ENCODE measurements at places on chromosomes 5 and 9.
A peak's percentile ranks its signal among the peaks of the same experiment; 100 is the strongest.

DNA sequence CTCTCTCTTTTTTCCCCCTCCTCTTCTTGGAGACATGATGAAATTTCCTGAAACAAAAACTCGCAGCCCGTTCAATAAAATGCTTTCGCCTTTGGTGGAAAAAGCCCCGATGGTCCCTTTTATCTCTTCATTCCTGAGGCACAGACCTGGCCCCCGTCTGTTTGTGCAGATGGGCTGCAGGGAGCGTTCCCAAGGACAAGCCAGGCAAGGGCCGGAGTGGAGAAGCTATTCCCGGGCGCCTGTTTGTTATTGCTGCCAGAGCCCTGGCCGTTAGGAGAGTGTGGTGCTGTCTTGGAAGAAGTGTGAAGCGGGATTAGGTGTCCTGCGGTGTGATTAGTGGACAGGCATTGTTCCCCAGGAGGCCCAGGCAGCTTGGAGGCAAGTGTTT is 71.9 kb downstream of the SMIM23 start:
- no peak for DNase-seq

- DNase-seq, result peak; percentile 27
These were observed 159.8 kb upstream of the KLF9 start for GRCh38 chr9:70574151-70574837.

DNA sequence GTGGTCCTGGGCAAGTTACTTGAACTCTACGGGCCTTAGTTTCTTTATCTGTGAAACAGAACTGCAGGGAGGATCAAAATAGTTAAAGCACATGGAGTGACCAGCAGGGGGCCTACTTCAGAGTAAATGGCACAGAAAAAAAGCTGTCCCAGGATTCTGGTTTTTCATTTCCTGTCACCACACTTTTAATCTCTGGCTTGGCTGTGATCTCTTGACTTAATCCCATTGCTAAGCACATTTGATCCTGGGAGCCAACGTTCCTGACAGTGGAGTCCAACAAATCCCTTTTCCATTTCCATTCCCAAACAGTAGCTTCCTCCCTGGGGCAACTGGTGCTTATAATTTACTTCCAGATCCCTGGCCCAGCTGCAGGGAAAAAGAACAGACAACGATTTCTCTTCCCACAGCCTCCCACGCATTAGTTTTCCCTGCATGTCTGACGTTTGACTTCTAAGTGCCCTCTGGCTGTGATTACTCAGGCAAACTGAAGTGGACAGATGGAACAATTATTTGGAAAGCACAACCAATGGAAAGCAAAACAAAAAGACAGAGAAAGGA is 136.5 kb upstream of the STK32A start:
- DNase-seq, result peak; percentile 64

DNA sequence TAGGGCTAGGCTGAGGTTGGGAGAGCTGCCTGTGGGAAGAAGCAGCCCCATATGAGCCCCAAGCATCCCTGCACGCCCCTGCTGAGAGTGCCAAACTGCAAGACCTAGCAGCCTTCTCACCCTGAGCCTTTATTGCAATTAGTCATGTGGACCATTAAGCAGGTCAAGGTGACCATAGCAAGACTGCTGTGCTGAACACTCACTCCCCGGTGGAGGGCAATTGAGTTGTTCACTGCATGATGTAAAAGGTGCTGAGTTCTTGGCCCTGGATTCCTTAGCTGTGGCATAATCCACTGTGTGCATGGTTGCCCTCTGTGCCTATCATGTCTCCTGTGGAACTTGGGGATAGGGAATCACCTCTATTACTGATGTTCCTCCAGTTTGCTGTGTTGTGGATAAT is 131.1 kb downstream of the FOXD1 start:
- DNase-seq, result no peak
